ENCODE measurements at places on chromosomes 7 and 10. TPM values are rescaled to one million over a fixed set of nuclear protein-coding genes. Genes with fewer than 3 reads are reported as not detected.

The CRTAC1 gene
- 1.1 TPM for total RNA-seq

The CARD11 gene
- total RNA-seq: 35.5 TPM

- no peak for DNase-seq
Observed at GRCh38 chr7:39621261-39621660, 2.1 kb upstream of the RALA start.

DNA sequence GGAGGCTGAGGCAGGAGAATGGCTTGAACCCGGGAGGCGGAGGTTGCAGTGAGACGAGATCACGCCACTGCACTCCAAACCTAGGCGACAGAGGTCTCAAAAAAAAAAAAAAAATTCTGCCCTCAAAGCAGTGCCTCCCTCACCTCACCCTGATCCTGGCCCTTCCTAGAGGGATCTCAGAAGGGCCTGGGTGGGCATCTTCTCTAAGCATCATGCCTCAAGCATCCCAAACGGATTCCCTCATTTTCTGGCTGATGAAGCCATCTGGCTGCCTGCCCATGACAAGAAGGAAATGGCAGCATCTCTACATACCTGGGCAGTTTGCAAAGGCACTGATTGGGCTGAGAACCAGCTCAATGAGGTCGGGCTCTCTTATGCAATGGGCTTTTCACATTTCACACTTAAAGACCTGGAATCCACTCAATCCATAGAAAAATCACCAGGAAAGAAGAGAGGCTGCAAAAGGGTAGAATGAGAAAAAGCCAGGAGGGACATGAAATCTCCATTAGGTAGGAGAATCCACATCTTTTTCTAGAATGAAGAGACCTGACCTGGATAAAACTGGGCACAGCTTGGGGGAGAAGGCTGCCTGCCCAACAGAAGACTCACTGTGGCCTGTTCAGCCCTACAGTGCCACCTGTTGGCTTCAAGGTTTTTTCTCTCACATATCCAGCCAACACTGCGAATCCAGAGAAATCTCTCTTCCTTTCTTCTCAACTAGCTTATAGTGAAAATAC lies 48.1 kb downstream of the PDLIM1 start:
- peak; percentile 61 for DNase-seq

The SDK1 gene
- total RNA-seq: 10.0 TPM
